ENCODE measurements at places on chromosomes 4 and X.

- no peak for DNase-seq
Measured at GRCh38 chr4:10743357-10743756, 58.8 kb upstream of the CLNK start.

- DNase-seq: no peak
Measured at GRCh38 chr4:31807036-31807435, 1086.9 kb downstream of the PCDH7 start.

DNA sequence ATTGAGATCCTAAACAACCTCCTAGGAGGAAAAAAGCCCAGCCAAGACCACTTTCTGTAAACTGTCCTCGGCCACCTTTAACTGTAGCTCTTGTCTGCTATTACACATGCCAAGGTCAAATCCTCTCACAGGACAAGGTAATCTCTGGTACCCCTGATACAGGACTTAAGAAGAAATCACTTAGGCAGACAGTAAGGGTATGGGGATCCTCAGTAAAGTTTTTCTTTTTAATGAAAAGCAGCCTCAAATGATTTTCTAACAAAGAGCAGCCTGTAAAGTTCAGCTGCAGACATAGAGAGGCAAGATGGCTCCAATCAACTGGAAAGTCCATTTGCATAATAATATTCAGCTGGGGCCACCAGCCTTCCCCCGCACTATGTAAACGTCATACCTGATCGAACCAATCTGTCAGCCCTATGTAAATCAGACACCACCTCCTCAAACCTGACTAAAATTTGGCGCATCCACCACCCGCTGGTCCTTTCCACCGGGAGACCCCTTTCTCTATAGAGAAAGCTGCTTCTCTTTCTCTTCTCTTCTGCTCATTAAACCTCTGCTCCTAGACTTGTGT is 14.6 kb upstream of the MPP1 start:
- no peak for DNase-seq

DNA sequence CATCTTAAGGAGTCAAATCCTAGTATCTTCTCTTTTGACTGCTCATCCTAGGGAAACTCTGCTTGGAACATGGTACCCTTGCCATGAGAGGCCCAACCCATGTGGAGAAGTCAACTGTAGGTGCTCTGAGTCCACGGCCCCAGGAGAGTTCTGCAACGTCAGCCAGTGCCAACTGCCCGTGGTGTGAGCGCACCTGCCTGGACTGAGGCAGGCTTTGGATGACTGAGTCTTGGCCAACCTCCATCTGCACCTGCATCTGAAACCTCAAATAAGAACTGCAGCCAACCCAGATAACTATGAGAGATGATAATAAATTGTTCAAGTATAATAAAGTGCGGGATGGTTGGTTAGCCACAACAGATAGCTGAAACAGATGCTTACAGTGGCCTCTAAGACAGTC is 772.0 kb downstream of the TRIML1 start:
- DNase-seq: no peak

DNA sequence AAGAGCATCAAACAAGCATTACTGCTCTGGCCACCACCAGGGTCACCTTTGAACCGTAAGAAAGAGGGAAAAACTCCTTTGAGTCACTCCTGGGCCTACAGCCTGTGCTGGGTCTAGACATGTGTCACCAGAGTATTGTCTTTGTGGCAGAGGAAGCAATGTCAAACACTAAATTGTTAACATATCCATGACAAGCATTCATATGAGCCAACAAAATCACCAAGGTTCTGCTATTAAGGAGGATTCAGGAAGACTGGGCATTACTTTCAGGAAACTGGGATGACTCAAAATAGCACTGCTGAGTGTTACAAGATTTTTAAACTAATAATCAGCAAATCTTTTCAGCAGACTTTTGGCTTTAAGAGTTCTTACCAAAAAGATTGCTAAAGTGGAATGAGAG is 28.1 kb downstream of the LGI2 start:
- DNase-seq: no peak

DNA sequence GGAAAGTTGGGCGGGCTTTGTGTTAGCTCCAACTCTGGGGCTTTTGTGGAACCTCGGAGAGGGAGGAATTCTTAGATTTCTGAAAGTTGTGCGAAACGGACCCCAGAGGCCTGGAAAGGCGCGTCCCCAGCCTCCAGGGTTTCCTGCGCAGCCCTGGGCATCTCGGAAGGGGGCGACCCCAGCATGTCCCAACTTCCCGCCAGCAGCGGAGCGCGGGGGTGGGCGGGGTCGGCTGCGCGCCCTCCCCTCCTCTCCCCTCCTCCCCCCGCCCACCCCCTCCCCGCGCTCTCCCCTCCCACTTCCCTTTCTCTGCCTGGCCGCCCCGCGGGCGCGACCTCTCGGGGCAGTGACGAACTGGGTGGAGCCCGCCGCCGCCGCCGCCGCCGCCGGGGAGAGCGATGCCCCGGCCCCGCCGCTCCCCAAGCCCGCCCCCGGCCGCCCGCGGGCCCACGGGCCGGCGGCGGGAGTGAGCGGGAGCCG is 16.8 kb downstream of the PTTG2 start:
- DNase-seq: no peak

GRCh38 chr4:137825505-137825904 is 293.2 kb upstream of the PCDH18 start:
- no peak for DNase-seq

DNA sequence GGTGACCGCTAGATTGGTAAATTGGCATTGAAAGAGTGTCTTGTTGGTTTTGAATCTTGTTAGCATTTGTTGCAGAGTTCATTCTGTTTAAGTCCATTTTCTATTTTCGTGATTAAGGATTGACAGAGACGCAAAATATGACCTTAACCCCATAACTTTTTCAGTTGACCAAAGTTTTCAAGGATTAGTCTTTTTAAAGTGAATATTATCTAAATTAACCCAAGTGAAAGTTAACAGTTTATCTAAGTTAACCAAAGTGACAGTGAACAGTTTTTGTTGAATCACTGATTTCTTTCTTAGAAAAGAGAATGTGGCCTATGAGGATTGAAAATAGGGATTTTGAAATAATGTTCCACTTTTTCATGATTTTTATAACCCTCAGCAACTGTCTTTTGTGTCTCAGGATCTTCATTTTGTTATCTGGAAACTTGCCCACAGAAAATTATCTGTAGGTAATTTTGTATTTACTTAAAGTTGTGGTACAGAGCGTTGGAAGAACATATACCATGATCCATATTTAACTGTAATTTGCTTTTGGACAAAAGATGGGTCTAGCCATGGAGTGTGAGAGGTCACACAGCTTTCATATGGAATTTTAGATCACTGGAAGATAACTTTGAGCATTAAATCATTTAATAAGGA is 3.3 kb downstream of the CPEB2 start:
- no peak for DNase-seq

DNA sequence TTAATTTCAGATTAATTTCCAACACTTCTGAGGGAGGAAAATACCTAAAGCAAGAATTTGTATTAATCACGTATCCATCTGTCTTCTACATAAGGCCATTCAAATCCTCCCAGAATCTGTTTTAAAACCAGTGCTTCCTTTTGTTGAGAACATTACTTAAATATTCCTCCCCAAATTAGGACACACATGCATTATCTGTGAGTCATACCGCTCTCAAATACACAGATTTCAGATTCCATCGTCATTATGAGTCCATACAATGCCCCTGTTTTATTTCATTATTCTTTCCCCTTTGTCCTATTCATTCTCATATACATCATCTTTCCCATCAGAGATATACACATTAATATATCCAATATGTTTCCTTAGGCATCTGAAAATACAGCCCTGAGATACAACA is 57.3 kb upstream of the PRSS12 start:
- DNase-seq: no peak

DNA sequence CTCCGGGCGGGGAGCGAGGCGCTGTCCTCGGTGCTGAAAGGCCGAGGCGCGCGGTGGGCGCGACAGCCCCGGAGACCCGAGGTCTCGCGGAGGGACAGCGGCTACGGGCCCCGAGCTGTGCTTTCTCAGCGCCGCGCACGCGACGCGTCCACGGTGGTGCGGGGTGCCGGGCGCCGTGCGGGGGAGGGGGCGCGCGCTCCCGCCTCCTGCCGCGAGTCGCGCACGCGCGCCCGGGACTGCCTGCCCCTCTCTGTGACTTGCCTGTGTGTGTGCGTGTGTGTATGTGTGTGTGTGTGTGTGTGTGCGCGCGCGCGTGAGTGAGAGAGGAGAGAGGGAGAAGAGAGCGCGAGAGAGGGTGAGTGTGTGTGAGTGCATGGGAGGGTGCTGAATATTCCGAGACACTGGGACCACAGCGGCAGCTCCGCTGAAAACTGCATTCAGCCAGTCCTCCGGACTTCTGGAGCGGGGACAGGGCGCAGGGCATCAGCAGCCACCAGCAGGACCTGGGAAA is at the start of gene GRIA2:
Gene GRIA2, plus strand, starts transcription at position 358 of the 511 bp plus-strand sequence. CDS start 315 bp downstream, outside the sequence.
- DNase-seq: no peak

DNA sequence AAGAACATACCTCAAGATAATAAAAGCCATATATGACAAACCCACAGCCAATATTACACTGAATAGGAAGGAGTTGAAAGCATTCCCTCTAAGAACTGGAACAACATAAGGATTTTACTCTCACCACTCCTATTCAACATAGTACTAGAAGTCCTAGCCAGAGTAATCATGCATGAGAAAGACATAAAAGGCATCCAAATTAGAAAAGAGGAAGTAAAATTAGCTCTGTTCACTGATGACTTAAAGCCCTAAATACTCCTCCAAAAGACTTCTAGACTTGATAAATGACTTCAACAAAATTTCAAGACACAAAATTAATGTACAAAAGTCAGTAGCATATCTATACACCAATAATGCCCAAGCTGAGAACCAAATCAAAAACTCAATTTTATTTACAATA is 235.7 kb downstream of the NKX6-1 start:
- DNase-seq: no peak

- DNase-seq: no peak
Measured at GRCh38 chrX:48695925-48696300, 621 bp upstream of the SUV39H1 start.

DNA sequence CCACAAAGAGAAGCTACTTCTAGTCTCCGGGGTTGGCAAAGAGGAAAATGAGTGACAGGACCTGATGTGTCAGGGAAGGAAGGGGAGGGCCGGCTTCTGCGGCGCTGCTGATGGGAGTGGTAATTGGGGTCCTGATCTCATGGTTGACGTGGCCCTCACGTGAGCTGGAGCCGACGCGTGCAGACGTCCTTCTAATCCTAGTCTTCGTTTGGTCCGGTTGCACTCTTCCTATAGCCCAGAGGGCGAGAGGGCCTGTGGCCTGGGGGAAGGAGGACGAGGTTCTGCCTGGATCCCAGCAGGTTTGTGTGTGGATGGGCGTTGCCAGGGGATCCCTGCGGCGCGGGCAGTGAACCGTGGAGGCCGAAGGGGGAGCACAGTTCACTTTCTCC is at the start of gene ARMCX1:
Gene ARMCX1, plus strand, starts transcription at position 186 of the 389 bp plus-strand sequence. CDS start 2,384 bp downstream, outside the sequence.
- DNase-seq: no peak

GRCh38 chr4:65450899-65451298 is 219.4 kb downstream of the EPHA5 start:
- no peak for DNase-seq

DNA sequence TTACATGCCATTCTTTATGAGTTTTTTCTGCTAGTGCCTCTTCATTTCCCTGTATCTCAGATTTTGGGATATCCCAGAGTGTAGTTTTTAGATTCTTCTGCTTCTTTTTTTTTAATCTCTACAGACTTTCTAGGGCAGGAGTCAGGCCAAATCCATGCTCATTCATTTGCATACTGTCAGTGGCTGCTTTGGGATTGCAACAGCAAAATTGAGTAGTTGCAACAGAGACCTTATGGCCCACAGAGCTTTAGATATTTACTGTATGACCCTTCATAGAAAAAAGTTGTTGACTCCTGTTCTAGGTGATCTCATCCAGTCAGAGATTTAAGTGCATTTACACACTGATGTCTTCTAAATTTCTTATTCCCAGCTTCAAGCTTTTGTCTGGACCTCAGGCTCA is 35.3 kb downstream of the ARFIP1 start:
- no peak for DNase-seq

DNA sequence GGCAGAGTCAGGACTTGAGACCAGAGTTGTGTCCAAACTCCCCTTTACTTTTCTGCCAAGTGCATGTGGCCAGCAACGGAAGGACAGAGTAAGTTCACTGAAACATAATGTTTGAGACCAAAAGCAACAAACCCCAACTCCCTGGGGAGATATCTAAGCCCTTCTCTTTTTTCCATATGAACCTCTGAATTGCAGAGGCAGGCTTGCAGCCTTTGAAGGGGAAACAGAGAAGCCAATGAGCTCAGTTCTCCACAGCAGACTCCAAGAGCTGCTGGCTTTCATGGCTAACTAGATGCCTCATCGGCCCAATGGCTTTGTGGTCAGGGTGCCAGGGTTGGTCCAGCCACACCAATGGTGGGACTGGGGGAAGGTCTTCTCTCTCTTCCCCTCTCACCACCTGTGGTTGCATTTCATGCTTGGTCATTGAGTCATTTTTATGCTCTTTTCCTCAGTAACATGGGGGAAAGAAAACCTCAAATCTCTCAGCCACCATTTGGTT is 34.0 kb downstream of the STARD8 start:
- no peak for DNase-seq

GRCh38 chr4:144681806-144682205 is 35.9 kb downstream of the HHIP start:
- DNase-seq: no peak

- peak; percentile 78 for DNase-seq
Measured at GRCh38 chr4:88803600-88804096, 106.0 kb upstream of the NAP1L5 start.

DNA sequence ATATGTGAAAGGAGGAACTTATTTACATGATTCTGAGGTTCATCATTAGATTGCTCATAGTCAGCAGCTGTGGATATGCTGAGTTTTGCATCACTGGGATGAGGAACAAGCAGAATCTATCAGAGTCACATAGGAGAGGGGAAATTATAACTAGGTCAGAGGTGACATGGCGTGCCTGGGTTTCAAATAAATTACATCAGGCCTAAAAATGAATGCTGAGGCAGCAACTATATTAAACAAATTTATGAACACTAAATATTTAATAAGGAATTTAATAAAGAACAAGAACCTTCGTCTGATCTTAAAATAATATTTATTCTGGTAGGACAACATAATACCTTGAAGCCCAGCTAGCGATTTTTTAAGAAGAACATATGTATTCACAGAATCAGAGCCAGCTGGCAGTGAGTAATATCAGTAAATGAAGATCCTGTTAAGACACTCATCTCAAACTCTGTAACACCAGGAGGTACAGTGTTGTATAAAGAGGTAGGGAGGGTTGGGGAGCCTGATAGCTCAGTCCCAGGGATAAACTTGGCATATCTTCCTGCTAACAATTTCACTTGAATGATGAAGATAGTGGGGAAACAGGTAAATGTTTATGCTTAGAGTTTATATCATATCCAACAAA is 60.9 kb upstream of the HS3ST1 start:
- DNase-seq: no peak

DNA sequence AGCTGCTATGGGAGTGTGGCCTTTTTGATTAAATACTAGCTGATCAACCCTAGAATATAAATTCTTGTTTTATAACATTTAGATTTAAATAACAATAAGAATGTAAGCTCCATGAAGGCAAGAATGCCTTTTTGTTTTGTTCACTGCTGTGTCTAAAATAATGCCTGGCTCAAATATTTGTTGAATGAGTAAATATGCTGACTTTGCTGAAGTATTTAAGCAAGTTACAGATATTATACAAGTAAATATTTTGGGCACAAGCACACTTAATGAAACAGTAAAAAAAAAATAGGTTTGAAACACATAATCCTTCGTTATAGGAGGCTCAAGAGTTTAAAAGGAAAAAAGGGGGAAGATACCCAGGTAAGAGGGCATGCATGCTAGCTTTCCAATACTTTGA is 24.1 kb downstream of the FABP2 start:
- DNase-seq: no peak

GRCh38 chr4:138400543-138400942 is 158.4 kb upstream of the SLC7A11 start:
- no peak for DNase-seq

GRCh38 chr4:176262243-176262642 is 6.8 kb downstream of the ASB5 start:
- DNase-seq: no peak
